ENCODE measurements at places on chromosomes 3 and 15. TPM values are rescaled to one million over a fixed set of nuclear protein-coding genes. Genes with fewer than 3 reads are reported as not detected.

DNA sequence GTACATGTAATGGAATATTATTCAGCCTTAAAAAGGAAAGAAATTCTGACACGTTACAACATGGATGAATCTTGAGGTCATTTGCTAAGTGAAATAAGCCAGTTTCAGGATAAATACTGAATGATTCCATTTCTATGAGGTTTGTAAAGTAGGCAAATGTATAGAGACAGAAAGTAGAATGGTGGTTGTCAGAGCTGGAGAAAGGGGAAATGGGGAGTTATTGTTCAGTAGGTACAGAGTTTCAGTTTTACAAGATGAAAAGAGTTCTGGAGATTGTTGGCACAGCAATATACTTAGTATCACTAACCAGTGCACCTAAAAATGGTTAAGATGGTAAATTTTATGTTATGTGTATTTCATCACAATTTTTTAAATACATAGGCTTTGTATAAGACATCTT is 60.6 kb downstream of the USP8 start:
- no peak for DNase-seq

DNA sequence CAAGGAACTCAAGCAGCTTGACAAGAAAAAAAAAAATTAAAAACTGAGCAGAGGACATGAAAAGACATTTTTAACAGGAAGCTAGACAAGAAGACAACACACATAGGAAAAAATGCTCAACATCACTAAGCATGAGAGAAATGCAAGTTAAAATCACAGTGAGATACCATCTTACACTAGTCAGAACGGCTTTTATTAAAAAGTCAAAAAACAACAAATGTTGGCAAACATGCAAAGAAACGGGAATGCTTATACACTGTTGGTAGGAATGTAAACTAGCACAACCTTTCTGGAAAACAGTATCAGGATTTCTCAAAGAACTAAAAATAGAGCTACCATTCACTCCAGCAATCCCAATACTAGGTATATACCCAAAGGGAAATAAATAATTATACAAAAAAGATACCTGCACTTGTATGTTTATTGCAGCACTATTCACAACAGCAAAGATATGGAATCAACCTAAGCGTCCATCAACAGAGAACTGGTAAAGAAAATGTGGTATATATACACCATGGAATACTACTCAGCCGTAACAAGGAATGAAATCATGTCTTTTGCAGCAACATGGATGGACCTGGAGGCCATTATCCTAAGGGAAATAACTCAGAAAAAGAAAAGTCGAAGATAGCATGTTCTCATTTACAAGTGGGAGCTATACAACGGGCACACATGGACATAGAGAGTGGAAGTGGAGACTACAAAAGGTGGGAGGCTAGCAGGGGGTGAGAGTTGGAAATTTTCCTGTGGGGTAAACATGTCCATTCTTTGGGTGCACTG is 5.2 kb downstream of the GOLIM4 start:
- DNase-seq: peak; percentile 88

DNA sequence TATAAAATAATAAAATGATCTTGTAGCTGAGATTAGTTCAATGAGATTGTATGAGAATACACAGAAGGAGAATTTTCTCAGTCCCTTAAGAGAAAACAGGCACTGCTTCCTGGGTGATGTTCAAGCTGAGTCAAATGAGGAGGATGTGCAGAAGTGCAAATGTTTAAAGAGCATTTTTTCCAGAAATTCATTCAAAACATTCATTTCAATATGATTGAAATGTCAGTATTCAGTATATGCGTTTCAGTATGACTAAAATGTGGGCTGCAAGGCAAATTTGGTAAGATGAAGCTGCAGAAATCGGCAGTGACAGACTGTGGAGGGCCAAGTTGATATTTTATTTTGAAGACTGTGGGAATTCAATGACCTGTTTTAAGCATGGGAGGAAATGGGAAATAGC is 19.3 kb upstream of the PYDC2 start:
- DNase-seq: no peak

GRCh38 chr3:1406250-1406649 is 313.4 kb downstream of the CNTN6 start:
- DNase-seq: no peak

DNA sequence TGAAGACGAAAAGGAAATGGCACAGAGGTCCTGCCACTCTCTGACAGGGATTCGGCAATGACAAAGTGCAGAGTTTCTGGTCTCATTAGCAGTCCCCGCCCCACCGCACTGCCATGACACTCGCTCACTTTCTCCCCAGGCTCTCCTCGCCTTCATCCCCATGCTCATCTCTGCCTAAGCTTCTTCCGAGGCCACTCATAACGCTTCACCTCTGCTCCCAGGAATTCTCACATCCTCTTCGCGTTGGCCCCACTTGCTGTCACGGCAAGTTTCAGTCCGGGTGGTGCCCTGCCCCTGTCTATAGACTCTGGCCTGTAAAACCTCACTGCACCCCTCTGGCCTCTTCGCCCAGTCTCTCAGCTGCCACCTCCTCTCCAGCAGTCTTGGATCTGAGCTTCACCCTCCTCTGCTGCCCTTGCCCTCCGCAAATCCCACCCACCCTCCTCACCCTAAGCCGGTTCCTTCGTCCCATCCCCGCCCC is 654 bp downstream of the RUBCN start:
- no peak for DNase-seq

DNA sequence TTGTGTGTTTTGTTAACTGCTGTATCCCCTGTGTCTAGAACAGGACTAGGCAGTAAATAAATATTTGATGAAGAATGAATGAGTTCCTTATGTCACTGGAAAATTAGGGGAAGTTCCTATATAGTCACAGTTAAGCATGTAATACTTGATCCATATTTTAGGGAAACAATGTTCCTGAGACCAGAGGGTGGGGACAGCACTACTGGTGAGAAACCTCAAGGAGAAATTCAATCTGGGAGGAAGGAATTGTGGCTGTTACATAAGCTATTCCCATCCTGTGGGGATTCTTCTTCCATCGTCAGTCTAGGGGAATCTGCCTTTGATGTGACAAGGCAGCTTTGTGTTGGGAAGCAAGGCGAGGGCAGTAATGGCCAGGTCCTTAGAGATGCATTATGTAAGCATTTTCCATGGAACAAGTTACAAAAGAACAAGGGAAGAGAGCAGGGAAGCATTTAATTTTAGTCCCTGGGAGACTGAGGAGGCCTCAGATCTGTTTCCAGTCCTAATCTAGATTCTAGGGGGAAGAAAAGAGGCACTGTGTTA is 219.3 kb upstream of the TTC14 start:
- no peak for DNase-seq

DNA sequence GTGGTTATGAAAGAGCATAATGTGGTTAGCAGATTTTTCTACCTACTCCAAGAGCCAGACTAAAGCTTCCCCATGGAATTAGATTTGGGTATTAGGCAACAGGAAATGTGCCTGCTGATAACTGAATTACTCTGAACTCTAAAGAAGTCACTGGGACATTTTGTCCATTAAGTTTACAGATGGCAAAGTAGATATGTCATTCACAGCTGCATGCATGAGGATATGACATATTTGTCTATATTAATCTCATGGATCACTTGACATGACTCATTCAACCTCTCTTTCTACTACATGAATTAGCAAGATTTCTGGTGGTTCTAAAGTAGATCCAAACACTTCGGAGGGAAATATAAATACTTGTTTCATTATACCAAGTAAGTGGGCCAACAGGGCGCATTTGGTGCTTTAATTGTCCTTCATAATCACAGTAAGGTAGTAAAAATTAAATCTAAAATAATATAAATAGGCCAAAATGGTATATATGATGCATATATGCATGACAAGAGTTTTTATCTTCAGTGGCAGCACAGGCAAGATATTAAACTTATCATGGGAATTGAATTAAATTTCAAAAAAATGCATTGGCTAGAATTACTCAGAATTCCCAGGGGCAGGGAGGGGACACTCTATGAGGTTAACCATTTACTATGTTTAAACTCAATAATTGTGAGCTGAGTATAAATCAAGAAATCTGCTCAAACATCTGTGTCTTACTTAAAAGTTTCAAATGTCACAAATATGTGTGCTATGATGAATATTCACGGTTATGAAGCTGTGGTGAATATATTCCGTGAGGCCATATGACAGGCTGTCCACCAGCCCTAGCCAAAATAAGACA is 365.3 kb upstream of the KCNMB2 start:
- peak; percentile 52 for DNase-seq

- DNase-seq: no peak
These were observed 2.7 kb downstream of the TYRO3 start for GRCh38 chr15:41561777-41562145.

GRCh38 chr15:56839641-56840040 is 78.8 kb upstream of the TCF12 start:
- no peak for DNase-seq

GRCh38 chr3:50316657-50317242 is 5.8 kb downstream of the HYAL2 start:
- no peak for DNase-seq

- DNase-seq: no peak
These were observed 50.9 kb upstream of the DCBLD2 start for GRCh38 chr3:98952404-98952803.

GRCh38 chr15:64305261-64305660 is 50.7 kb downstream of the CSNK1G1 start:
- DNase-seq: no peak

- DNase-seq: peak; percentile 67
These were observed 333.4 kb downstream of the THSD4 start for GRCh38 chr15:71448688-71449114.

- DNase-seq: no peak
These were observed 339.9 kb upstream of the KCNH8 start for GRCh38 chr3:18808429-18808828.

The GOLGA6A gene
- total RNA-seq: not detected

The PLSCR5 gene
- total RNA-seq: not detected

The AKAP13 gene
- total RNA-seq: 48.7 TPM

The NR2E3 gene
- total RNA-seq: not detected

The LRRC49 gene
- total RNA-seq: 6.7 TPM

The TIPARP gene
- total RNA-seq: 51.2 TPM

Data from HFFc6 (cell line).